ENCODE measurements at places on chromosomes 2 and 18.
A peak's percentile ranks its signal among the peaks of the same experiment; 100 is the strongest.

- no peak for DNase-seq
Measured at GRCh38 chr18:46297621-46298020, 193.4 kb downstream of the HAUS1 start.

GRCh38 chr2:226575928-226576327, 223.7 kb downstream of the IRS1 start:
- DNase-seq: no peak

GRCh38 chr2:118040891-118041290, 27.0 kb upstream of the CCDC93 start:
- DNase-seq: no peak

DNA sequence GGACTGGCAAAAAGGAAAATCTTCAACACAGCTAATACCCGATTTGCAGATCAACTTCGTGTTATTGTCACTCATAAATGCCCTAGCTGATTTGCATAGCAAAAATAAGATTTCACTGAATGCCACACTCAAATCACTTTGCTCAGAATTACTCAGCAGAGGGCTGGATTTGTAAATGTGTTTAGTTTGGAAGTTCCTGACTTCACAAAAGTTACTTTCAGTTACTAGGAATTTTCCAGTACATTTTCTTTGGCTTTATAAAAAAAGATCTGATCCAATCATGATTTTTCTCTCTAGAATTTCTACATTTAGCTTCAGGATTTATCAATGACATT, 433.3 kb upstream of the ID2 start:
- no peak for DNase-seq

GRCh38 chr2:100670232-100670631, 107.4 kb downstream of the PDCL3 start:
- DNase-seq: no peak

DNA sequence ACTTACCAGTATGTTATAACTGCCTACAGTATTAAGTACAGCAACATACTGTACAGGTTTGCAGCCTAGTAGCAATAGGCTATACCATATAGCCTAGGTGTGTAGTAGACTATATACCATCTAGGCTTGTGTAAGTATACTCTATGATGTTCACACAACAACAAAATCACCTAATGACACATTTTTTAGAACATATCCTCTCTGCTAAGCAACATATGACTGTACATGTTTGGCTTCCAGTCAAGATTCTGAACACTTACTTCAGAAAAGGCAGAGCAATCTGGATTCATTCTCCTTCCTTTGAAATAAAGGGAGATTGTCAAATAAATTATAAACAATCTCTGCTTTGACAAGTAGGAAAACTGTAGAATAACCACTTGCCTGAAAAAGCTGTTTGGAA, 81.8 kb downstream of the EXOC6B start:
- no peak for DNase-seq

DNA sequence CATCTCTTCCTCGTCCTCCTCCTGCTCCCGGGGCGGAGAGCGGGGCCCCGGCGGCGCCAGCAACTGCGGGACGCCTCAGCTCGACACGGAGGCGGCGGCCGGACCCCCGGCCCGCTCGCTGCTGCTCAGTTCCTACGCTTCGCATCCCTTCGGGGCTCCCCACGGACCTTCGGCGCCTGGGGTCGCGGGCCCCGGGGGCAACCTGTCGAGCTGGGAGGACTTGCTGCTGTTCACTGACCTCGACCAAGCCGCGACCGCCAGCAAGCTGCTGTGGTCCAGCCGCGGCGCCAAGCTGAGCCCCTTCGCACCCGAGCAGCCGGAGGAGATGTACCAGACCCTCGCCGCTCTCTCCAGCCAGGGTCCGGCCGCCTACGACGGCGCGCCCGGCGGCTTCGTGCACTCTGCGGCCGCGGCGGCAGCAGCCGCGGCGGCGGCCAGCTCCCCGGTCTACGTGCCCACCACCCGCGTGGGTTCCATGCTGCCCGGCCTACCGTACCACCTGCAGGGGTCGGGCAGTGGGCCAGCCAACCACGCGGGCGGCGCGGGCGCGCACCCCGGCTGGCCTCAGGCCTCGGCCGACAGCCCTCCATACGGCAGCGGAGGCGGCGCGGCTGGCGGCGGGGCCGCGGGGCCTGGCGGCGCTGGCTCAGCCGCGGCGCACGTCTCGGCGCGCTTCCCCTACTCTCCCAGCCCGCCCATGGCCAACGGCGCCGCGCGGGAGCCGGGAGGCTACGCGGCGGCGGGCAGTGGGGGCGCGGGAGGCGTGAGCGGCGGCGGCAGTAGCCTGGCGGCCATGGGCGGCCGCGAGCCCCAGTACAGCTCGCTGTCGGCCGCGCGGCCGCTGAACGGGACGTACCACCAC, 2.1 kb downstream of the GATA6 start:
- no peak for DNase-seq

DNA sequence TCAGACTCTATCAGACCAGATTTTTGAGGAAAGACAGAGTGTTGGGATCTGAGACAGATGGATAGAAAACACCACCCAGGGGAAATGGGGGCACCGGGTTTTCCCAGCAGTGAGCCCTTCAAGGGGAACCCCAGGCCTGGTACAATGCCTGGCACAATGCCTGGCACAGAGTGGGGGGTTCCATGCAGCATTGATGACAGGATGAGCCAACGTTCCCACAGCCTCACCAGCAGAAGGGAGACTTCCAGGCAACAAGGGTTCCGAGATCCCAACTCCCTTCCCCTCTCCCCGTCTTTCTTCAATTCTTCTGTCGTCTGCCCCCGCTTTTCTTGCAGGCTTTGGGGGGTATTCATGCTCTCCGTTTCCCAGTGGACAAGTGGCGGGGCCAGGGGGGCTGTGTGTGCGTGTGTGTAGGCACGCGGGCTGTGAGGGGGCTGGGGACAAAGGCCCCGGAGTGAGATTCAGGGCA, 132.1 kb upstream of the HAAO start:
- DNase-seq: no peak

DNA sequence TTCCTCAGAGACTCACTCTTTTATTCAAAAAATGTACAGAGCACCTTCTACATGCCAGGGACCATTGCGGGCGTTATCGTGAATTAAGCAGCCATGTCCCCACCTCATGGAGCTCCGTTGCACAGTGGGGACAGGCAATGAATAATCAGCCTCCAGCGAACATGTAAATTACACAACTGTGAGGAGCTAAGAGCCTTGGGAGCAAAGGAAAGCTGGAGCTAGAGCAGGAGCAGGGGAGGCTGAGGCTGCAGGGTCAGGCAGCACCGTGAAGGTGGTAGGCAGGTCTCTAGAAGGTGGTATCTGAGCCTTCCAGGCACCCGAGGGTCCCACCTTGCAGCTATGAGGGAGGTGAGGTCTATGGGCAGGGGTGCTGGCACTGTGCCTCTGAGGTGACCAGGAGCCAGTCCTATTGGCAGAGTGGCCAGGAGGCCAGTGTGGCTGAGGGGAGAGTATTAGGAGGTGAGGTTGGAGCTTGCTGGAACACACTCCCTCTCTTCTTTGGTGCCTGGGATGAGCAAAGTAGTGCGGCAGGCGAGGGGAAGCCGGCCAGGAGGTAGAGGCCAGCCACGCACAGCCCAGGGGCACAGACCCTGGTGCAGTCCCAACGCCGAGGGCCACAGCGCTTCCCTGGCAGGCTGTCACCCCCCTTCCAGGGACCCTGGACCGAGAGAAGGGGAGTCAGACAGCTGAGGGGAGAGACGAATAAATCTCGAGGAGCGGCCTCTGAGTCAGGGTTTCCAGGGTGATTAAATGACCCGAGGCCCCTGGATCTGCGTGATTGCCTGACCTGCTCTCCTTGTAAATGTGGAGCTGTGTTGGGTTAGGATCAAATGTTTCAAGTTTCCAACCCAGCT, 167.3 kb downstream of the SEPTIN10 start:
- DNase-seq: no peak

- DNase-seq: no peak
Measured at GRCh38 chr2:205030695-205031094, 485.4 kb downstream of the PARD3B start.

DNA sequence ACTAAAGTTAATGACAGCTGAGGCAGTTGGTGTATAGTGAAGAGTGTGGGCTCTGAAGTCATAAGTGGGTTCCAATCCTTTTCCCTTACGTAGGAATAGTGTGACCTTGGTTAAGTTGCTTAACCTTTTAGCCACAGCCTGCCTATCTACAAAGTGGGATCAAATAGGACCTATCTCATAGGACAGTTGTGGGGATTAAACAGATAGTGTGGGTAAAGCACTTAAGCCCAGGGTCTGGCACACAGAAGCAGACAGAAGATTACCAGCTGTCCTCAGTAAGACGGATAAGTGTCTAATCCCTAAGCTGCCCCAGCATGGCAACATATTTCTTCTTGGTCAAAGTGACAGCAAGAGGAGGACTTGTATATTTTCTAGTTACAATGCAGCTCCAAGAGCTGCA, 28.2 kb downstream of the UBE2F start:
- peak; percentile 34 for DNase-seq

GRCh38 chr18:46274266-46274665, 170.1 kb downstream of the HAUS1 start:
- no peak for DNase-seq

DNA sequence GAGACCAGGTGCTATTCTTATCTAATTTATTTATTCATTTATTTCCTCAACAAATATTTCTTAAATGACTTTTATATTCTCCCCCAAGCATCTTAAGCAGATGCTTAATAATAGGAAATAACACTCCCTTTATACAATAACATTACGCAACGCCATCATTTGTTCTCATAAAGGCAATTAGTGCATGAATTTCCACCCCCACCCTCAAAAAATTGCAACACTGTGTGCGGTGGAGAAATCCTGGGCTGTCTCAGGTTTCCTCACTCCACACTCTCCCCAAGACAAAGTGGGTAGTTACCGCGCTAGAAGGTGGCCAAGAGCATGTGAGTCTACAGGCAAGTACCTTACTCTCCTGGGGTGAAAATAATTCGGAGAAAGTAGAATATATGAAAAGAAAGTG, 37.0 kb upstream of the CTDP1 start:
- DNase-seq: no peak

DNA sequence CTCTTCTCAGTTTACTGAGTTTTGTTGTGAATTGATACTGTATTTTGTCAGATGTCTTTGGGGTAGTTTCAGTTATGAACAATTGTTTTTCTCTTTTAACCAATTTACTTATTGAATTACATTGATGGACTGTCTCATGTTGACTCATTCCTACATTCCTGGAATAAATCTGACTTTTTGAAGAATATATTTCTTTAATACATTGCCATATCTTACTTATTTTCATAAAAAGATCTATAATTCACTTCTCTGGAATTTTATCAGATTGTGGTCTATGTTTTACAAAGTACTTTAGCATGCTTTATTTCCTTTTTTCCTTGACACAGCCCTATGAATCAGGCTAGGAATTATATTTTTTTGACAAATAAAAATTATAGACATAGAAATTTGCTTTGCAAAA, 268.3 kb downstream of the PLCL1 start:
- DNase-seq: no peak

DNA sequence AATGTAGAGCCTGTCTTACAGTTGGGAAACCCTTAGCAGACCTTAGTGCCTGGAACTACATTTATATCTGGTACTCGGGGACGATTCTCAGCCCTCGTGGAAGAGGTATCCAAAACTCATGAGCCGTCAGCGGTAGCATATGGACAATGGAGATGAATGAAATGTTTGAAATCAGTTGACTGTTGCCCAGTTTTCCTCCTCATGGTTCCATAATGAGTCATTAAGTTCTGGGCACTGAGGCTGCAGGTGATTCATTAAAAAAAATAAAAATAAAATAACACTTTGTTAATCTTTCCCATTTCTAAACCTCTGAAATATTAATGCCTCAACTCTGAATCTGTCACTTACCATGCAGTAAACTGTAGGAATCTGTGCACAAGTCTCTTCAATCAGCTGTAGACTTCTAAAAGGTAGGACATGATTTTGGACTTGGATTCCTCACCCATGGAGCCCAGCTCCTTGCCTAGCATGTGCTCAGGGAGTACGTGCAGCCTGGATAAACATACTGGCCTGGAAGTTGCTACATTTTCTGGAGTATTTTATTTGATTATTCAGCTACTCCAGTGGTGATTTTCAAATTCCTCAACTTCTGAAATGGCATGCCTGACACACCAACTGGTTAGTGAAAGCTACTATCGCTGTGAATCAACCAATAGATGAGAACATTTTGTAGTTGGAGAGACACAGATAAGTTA, 979.2 kb downstream of the CNTNAP5 start:
- no peak for DNase-seq

DNA sequence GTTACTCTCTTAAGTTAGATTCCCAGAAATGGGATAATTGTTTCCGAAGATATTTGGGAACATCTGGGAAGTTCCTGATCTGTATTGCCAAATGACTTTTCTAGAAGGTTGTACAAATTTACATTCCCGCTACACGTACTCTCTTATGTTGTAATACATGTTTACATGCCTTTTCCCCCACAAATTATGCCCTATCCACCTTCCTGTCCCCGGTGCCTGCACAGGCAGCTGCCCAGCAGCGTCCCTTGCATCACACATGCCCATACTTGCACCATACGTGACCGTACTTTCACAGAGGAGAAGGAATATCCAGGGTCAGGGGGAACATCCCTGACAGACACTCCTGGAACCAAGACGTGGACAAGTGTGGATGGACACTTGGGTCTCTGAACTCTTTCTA, 24.2 kb upstream of the KLF11 start:
- DNase-seq: no peak

GRCh38 chr2:174796319-174796771, 32.1 kb upstream of the CHRNA1 start:
- DNase-seq: no peak

GRCh38 chr2:176414641-176415040, 145.4 kb downstream of the MTX2 start:
- DNase-seq: no peak

DNA sequence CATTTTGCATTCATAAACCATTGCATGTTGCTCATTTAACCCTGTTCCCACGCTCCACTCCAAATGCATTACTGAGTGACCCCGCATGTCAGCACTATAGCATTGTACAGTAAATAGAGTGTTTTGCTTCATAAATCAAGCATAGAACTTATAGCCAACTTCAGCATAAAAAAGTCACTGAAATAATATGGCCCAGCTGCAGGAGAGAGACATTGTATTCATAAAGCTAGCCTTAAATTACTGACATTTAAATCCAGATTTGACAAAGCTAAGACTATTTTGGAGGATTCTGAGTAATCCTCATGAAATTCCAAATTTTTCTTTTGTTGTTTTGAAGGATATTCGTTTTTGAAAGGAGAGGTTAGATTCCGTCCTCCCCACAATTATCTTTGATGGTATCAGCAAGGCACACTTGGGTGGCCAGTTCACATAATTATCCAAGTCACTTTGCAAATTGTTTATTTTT, 320.9 kb upstream of the TCF4 start:
- no peak for DNase-seq

DNA sequence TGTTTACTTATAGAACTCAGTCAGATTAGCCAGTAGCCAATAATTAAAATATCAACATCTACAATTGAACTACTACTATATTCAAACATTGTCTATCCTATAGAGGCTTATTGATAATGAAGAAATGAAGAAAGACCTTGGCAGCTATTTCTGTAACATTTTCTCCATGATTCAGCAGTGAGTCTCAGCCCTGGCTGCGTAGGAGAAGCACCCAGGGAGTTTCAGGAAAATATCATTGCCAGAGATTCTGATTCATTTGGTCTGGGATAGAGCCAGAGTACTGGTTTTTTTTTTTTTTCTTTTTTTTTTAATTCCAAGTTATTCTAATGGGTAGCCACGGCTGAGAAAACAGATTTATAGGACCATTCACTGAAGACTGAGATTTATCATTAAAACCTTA, 404.8 kb downstream of the TXNL1 start:
- no peak for DNase-seq
